ENCODE measurements at places on chromosomes 12 and 14. TPM values are rescaled to one million over a fixed set of nuclear protein-coding genes. Genes with fewer than 3 reads are reported as not detected.
A peak's percentile ranks its signal among the peaks of the same experiment; 100 is the strongest.

GRCh38 chr14:39184628-39185255, 9.7 kb downstream of the PNN start:
- peaks cover 2% of the 10 kb centered on the region for H3K36me3 ChIP-seq
- no peak overlapping the region for H3K4me3 ChIP-seq
- H3K4me1 ChIP-seq: peaks cover 19% of the 10 kb centered on the region
- no peaks in the 10 kb centered on the region for H3K27me3 ChIP-seq
- DNase-seq: no peak

DNA sequence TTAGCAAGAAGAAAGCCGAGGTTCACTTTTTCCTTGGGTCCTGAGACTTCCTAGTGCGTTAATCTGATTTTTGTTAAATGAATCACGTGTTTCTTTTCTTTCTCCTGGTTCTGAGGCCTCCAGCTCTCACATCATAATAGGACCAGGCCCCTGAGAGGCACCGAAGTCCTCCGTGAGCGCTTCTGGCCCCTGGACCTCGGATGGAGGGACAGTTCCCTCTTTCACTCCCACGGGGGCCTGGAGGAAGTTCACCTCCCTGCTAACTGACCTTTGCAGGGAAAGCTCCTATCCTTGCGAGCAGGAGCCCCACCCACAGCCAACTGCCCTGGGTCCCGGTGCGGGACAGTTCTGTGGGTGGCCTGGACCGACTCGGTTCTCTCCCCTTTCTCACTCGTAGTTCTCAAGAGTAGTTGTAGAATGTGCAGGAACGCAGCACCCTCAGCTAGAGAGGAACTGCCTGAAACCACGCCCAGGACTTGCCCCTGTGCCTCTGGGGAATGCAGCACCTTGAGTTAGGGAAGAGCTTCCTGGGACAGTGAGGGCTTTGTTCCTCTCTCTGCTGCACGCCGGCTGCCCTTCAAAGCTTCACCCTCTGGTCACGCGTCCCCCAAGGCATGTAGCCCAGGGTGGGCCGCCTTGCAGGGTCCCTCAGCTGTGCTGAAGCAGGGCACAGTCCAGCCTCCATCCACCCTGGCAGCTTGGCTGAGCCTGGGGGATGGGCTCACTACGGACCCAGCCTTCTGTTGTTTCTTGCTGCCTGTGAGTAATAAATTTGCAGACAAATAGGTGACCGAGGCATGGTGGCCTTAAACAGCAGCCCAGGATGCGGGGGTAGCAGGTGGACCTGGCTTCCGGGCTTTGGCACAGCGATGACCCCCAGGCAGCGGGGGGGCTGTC, 264.6 kb downstream of the ADGRD1 start:
- H3K27ac ChIP-seq: no peak overlapping the region
- no peak for DNase-seq
- H3K4me1 ChIP-seq: peaks cover 7% of the 10 kb centered on the region
- H3K4me3 ChIP-seq: no peak overlapping the region

Gene SLC8A3
- total RNA-seq: not detected

DNA sequence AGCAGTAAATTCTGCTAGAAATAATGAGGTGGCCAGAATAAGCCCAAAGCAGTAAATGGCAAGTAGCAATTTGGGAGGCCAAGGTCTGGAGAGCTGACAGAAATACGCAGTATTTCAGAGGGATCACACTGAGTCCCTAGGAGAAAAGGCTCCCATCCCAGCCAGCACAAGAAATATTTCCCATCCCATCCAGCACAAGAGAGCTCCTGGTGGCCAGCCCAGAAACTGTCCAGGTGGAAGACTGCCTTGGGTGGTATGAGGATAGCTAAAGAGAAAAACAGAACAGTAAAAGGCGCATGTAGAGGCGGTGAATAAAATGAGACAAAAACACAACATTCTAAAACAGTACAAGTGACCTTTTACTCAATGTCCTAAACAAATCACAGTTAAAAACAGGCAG, 120.7 kb downstream of the HECTD4 start:
- H3K4me3 ChIP-seq: no peak overlapping the region
- H3K36me3 ChIP-seq: peaks cover 49% of the 10 kb centered on the region
- no peak overlapping the region for H3K27ac ChIP-seq
- no peaks in the 10 kb centered on the region for H3K4me1 ChIP-seq
- H3K27me3 ChIP-seq: no peaks in the 10 kb centered on the region

Gene GSC
- not detected for total RNA-seq

GRCh38 chr12:54463034-54463433, 10.4 kb downstream of the GTSF1 start:
- peak; percentile 92 for DNase-seq
- H3K27ac ChIP-seq: no peak overlapping the region
- H3K4me3 ChIP-seq: no peak overlapping the region
- no peaks in the 10 kb centered on the region for H3K36me3 ChIP-seq

- DNase-seq: no peak
- no peaks in the 10 kb centered on the region for H3K36me3 ChIP-seq
- no peaks in the 10 kb centered on the region for H3K4me1 ChIP-seq
- no peak overlapping the region for H3K4me3 ChIP-seq
Observed at GRCh38 chr14:51023964-51024363, 70.9 kb downstream of the TRIM9 start.

DNA sequence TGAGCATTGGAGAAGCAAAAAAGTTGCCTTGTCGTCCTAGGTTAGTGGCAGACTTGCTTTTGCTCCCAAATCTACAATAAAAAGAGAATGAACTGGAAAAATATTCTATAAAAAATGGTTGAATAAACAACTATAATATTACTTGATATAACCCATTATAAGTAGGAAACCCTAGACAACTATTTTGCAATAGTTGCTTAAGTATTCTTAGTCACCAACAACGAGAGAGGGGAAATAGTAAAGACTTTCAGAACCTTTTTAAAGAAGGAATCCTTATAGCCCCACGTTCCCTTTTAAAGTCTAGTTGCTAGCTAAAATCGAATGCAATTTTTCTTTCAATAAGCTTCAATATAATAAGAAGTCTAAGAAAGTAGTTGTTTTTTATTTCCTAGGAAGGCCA, 17.5 kb downstream of the AQP6 start:
- DNase-seq: peak; percentile 31
- H3K4me1 ChIP-seq: peaks cover 12% of the 10 kb centered on the region
- H3K4me3 ChIP-seq: no peak overlapping the region
- peaks cover 70% of the 10 kb centered on the region for H3K36me3 ChIP-seq
- no peak overlapping the region for H3K27ac ChIP-seq

- H3K27me3 ChIP-seq: no peaks in the 10 kb centered on the region
- DNase-seq: no peak
- H3K27ac ChIP-seq: no peak overlapping the region
- H3K4me1 ChIP-seq: no peaks in the 10 kb centered on the region
Observed at GRCh38 chr12:90851800-90852718, 102.9 kb downstream of the CCER1 start.

- no peaks in the 10 kb centered on the region for H3K36me3 ChIP-seq
- no peaks in the 10 kb centered on the region for H3K27me3 ChIP-seq
- peaks cover 19% of the 10 kb centered on the region for H3K4me1 ChIP-seq
- H3K4me3 ChIP-seq: no peak overlapping the region
Observed at GRCh38 chr12:14902465-14902864, 16.8 kb upstream of the MGP start.

Gene RTL1
- not detected for total RNA-seq

- no peak for DNase-seq
- H3K36me3 ChIP-seq: peaks cover 13% of the 10 kb centered on the region
- H3K4me3 ChIP-seq: no peak overlapping the region
Observed at GRCh38 chr12:71703206-71703605, 17.3 kb downstream of the TMEM19 start.

DNA sequence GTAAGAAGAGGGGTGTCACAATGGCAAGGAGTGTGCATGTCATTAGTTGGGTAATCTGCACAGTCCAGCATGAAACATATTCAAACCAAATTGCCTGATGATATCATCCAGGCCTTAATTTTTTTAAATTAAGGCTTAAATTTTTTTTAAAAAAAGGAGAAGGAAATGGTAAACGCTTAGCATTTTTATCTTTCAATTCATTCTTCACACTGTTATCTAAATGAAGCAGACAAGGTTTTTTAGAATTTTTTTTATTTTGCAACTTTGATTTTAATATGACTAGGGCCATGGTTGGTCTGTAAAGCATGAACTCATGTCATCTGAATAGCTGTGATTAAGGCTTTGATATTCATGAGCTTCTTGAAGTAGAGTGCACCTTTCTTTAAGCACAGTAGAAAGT, 362.5 kb downstream of the SYT1 start:
- no peaks in the 10 kb centered on the region for H3K36me3 ChIP-seq
- no peaks in the 10 kb centered on the region for H3K4me1 ChIP-seq
- no peaks in the 10 kb centered on the region for H3K27me3 ChIP-seq
- no peak overlapping the region for H3K4me3 ChIP-seq

Gene GUCY2C
- total RNA-seq: not detected

DNA sequence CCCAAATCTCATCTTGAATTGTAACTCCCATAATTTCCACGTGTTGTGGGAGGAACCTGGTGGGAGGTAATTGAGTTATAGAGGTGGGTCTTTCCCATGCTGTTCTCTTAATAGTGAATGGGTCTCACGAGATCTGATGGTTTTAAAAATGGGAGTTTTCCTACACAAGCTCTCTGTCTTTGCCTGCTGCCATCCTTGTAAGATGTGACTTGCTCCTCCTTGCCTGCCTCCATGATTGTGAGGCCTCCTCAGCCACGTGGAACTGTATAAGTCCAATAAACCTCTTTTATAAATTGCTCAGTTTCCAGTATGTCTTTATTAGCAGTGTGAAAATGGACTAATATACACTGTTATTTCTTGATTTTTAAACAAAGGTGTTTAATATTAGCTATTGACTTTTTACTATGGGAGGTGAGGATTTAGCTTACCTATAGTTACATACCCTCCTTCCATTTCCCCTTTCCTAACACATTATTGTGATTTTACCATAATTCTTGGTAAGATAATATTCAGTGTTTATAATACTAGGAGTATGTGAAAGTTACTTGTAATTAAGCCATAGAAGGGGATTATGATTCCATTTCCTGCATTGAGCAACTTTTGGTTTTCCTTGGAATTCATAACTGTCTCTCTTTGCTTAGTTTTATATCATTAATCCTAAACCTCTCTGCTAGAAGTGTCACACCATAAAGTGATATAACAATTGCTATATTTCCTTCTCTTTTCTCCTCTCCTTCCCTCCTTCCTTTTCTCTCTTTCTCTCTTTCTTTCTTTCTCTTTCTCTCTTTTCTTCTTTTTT, 151.0 kb upstream of the KRAS start:
- peaks cover 6% of the 10 kb centered on the region for H3K4me1 ChIP-seq
- no peak for DNase-seq
- no peak overlapping the region for H3K27ac ChIP-seq
- no peaks in the 10 kb centered on the region for H3K36me3 ChIP-seq

DNA sequence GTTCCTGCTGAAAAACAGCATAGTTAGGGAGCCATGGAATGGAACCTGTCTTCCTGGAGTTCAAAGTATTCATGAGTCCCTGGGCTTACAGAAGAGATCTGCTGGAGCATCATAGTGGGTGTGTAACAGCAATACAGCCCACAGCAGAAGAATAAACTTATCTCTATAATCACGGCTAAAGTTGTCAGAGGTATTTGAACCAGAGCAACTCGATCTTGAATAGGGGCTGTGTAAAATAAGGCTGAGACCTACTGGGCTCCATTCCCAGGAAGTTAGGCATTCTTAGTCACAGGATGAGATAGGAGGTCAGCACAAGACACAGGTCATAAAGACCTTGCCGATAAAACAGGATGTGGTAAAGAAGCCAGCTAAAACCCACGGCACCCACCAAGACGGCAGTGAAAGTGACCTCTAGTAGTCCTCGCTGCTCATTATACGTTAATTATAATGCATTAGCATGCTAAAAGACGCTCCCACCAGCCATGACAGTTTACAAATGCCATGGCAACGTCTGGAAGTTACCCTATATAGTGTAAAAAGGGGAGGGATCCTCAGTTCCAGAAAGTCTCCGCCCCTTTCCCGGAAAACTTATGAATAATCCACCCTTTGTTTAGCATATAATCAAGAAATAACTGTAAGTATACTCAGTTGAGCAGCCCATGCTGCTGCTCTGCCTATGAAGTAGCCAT, 223.4 kb downstream of the PCNX1 start:
- DNase-seq: peak; percentile 59
- no peak overlapping the region for H3K4me3 ChIP-seq
- H3K27me3 ChIP-seq: no peaks in the 10 kb centered on the region
- peaks cover 11% of the 10 kb centered on the region for H3K4me1 ChIP-seq
- peaks cover 4% of the 10 kb centered on the region for H3K36me3 ChIP-seq

DNA sequence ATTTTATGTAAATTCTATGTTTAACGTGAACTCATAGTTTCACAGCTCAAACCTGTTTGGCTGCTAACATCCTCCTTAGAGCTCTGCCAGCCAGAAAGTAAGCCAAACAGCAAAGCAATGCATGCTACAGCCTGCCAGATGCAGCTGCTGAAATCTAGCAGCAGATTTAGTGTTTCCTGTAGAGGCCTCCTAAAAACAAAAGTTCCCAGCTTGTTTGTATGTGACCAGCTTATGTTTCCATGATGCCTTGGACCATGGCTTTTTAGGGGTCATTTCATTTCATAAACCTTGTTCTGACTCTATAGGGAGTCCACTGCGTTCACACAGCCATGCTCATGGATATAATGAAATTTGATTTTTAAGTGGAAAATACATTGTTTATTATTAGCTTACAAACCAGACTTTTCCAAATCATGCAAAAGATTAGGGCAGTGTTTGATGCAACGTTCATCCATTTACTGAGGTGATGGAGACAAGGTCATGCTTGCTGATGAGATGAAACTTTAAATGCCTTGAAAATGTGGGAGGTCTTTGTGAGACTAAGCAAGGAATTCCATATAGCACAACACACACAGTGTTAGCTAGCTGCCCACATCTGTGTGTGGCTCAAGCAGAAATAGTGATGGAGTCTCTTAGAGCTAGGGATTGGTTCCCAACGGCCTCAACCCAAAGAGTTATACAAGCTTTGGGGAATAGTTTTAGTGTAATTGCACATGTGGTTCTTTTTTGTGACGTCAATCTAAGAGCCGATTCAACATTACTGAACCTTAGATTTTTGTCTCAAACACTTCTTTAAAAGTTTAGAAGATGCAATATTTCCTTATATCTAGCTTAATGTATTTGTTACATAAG, 157.5 kb upstream of the LRIG3 start:
- peak; percentile 49 for DNase-seq
- H3K4me3 ChIP-seq: no peak overlapping the region
- peak overlapping the region; percentile 86 for H3K27ac ChIP-seq

GRCh38 chr14:56342494-56342942, 224.3 kb downstream of the PELI2 start:
- H3K36me3 ChIP-seq: no peaks in the 10 kb centered on the region
- DNase-seq: no peak

DNA sequence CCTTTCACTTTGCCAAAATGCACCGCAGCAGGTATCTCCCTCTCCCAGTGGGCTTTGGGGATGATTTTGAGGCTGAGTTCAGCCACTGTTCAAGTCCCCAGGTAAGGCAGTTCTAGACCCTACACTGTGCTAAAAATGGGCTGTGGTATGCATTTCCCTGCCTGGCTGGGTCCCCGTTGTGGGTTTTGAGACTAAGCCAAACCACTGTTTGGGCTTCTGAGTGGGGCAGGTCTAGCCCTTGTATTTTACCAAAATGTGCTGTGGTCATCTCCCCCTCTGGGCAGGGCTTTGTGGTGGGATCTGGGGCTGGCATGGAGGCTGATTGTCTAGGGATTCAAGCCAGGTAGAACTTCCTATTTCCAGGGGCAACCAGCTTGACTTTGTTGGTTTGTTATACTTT, 13.6 kb upstream of the OR4Q3 start:
- H3K36me3 ChIP-seq: no peaks in the 10 kb centered on the region
- H3K4me1 ChIP-seq: no peaks in the 10 kb centered on the region
- no peak overlapping the region for H3K27ac ChIP-seq
- DNase-seq: no peak
- H3K4me3 ChIP-seq: no peak overlapping the region

GRCh38 chr14:92603309-92604242, 90.0 kb downstream of the RIN3 start:
- H3K27me3 ChIP-seq: no peaks in the 10 kb centered on the region
- peaks cover 7% of the 10 kb centered on the region for H3K36me3 ChIP-seq
- no peak overlapping the region for H3K27ac ChIP-seq
- H3K4me1 ChIP-seq: peaks cover 32% of the 10 kb centered on the region
- peak; percentile 45 for DNase-seq
- no peak overlapping the region for H3K4me3 ChIP-seq

Data from MCF 10A (cell line).